Urinary bladder (tissue), 4 donors: ENCODE measurements at places on chromosomes 3 and 15. TPM values are rescaled to one million over a fixed set of nuclear protein-coding genes. Genes with fewer than 3 reads are reported as not detected.

The VEPH1 gene
- 0.37 TPM for polyA plus RNA-seq

The LPCAT4 gene
- 32.5 TPM for polyA plus RNA-seq

The BCHE gene
- 18.5 TPM for polyA plus RNA-seq

The CPN2 gene
- polyA plus RNA-seq: 0.06 TPM

The LRRIQ4 gene
- not detected for polyA plus RNA-seq
